ENCODE measurements at places on chromosomes 2 and 18. TPM values are rescaled to one million over a fixed set of nuclear protein-coding genes. Genes with fewer than 3 reads are reported as not detected.

The TMEM247 gene
- not detected for total RNA-seq

The UGT1A3 gene
- not detected for total RNA-seq

The LYPD6 gene
- total RNA-seq: 3.2 TPM

The KIAA2012 gene
- not detected for total RNA-seq

The TXNDC2 gene
- not detected for total RNA-seq

The OSBPL1A gene
- 21.5 TPM for total RNA-seq

The SIX2 gene
- total RNA-seq: 1.2 TPM

The GALNT14 gene
- total RNA-seq: 4.6 TPM

DNA sequence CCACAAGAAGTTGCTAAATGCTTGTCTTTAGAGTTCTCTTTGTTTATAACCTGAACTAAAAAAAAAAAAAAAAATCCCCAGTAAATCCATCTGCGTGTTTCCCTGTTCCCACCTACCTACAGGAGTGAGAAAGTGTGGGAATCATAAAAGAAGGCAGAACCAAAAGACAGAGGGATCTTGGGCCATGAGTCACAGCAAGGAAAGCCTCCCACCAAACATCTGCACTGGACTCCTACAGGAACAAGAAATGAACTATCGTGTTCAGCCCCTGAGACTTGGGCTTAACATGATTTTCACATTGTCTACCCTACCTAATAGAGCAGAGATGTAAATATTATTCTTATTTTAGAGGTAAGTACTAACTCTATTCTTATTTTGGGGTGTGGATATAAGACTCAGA is 1761.2 kb upstream of the CELF4 start:
- no peak for DNase-seq

DNA sequence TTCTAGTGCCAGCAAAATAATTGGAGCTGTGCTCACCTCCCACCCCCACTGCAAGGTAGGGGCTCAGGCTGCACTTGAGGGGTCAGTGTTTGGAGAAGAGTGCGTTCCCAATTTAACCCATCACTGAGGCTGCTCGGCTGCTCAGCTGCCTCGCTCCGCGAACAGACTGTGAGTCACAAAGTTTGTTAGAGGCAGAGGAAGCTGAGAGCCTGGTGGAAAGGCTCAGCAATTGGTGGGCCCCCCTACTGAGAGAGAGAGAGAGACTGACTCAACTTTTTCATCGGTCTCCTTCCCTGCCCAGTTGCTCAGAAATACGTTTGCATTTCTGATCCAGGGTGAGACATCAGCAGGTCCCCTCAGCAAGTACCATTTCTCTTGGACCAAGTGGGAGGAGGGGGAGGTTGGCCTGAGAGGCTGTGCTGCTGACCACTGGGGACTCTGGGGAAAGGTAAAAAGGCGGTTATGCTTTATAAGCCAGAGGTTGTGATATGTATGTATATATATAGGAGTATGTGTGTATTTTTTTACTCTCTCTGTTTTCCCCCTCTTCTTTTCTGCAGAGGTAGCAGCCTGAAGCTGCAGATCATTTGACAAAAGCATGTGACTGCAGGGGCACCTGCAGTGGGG is 1.5 kb downstream of the EFR3B start:
- DNase-seq: peak; percentile 46

DNA sequence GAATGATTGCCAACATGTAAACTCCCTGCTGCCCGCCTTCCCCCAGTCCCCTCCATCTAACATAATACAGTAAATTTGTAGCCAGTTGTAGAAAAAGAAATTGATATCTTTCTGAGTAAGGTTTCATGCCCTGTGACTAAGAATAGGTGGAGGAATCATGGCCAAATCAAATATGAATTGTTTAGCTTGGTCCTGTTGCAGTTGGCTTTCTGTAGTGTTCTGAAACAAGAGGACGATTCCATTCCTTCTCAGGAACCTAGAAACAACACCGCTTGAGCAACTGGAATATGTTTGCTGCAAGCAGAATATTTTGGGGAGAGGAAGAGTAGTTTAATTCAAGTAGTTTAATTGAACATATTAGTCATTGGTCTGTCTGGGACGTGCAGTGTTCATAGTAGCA is 7.0 kb upstream of the DRC1 start:
- DNase-seq: no peak

DNA sequence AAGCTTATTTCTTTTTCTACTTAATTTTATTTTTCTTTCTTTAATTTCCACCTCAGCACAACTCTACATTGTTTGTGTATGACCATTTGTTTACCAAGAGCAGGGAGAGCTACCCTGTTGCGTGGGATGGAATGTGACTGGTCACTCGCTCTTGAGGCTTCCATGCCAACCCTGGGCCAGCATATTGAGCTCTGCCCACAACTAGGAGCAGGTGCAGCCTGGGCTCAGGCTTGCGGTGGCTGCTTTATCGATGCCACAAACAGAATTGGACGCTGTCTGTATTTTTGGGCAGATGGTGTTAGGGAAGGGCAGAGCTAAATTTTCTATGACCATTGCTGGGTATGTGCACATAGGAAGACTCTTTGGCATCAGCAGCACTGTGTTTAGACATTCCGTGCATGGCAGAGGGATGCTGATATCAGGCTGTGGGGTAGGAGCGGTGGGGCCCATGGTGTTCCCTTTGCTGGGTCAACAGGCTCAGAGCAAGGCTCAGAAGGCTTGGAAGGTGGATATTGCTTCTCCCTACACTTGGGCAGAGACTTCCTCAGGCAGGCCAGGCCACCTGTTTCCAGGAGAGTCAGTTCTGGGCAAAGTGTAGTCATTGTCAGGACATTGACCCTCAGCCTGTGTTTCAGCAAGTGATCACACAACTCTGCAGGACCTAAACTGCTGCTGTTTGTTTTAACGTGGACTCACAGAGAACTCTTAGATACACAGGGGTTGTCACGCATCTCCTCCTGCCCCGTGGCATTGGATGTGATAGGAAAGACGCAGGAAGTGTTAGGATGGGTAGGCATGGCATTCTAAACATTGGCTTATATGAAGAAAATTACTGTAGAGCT is 40.2 kb downstream of the TMEM182 start:
- no peak for DNase-seq

- no peak for DNase-seq
Measured at GRCh38 chr2:74689671-74690070, 35.6 kb downstream of the SEMA4F start.

DNA sequence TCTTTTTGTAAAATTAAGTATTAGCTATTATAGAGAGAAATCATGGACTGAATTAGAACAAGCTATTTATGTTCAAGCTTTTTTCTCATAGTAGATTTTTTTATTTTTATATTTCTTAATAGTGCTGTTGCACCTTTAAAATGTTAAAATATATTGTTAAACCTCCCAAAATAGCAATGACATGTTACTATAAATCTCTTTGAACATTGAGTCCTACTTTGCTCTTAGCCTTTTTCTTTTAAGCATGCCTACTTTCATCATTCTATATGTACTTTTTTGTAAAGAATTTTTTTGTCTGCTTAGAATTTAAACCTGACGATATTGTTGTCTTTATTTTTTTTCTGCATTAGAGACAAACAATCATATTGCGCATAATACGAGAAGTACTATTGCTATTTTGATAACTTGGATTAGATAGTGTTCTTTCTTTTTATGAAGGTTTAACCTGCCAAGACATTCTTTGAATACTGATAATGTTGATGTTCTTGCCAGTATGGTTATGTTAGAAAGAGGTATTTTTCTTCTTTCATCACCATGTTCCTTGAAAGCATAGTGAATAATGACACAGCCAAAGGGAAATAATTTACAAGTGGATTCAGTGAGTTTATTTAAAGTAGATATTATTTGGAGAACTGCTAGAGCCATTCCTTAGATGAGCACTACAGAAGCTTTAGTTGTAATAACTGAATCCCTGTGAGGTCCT is 40.6 kb downstream of the PMS1 start:
- no peak for DNase-seq

GRCh38 chr2:241490825-241491506 is 17.4 kb downstream of the STK25 start:
- DNase-seq: no peak

- DNase-seq: peak; percentile 99
Measured at GRCh38 chr18:51614033-51614432, 416.6 kb upstream of the MEX3C start.
